ENCODE measurements at places on chromosomes 2 and 18.

DNA sequence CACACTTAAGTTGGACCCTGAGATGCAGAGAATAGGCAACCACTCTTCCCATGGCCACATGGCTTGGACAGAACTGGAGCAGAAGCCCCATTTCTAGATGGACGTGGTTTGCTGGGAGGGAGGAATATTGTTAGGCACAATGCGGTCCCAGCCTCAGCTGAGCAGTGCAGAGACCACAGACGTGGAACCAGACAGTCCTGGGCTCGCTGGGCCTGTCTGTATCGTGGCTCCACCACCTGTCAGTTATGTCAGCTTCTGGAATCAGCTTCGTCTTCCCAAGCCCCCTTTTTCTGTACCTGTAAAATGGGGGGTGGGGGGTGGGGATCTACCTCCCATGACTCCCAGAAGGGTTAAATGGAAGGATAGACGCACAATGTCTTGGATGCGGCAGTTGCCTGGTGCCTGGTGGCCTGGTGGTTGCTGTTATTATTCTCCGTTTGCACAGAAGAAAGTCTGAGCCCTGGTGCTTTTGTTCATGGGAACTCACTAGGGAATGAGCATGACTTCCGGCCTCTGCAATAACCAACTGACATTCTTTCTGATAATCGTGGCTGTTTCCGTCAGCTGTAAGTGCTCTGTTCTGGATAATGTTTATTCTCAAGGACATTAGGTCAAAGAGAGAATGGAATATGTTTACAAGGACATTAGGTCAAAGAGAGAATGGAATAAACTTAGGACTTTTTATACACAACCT, 31.4 kb downstream of the COLEC11 start:
- no peak for DNase-seq

GRCh38 chr2:98445683-98446581, 1.3 kb downstream of the INPP4A start:
- no peak for DNase-seq

GRCh38 chr2:118909191-118909590, 32.8 kb upstream of the MARCO start:
- no peak for DNase-seq

GRCh38 chr2:235614900-235615712, 121.3 kb downstream of the AGAP1 start:
- no peak for DNase-seq

DNA sequence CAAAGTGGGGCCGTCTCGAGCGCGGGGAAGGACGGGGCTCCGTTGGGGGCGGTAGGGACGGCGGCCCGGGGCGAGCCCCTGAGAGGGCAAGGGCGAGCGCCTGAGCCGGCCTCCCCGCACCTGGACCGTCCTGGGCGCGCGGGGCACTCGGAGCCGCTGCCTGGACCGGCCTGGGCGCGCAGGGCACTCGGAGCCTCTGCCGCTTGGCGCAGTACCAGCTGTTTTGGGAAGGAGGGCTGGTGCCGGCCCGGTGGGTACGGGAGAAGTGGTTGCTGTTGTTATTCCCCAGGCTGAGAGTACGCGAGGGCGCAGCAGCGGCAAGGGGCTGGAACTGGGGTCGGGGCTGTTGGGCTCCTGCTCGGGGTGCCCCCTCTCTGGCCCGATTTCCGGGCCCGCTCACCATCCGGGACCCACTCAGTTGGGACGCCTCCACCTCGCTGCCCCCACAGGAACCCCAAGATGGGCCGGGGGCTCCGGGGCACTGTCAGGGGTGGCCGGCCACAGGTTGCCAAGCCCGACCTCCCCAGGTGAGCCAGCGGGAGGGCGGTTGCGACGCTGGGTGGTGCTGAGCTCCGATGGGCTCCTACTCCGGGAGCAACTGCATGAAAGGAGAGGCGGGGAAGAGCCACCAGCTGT, 579 bp downstream of the ARHGEF4 start:
- no peak for DNase-seq

DNA sequence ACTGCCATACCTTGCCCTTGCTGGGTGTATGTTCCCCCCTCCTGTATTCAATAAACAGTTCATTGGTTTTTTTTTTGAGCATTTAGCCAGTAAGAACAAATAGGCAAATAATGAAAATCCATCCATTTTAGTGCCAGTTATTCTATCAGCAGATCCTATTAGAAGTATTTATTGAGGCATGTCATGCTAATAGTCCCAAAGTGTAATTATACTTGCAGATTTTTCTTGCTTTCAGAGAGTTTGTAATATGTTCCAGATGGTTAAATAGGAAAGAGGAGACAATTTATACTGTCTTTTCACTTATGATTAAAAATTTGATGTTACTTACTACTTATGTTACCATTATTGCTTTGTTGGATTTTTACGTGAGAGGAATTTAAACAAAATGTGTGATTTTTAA, 127.6 kb downstream of the NCOA1 start:
- no peak for DNase-seq

GRCh38 chr2:180324182-180324581, 317.1 kb upstream of the CWC22 start:
- DNase-seq = no peak
